Stimulated activated CD4-positive, alpha-beta T cell treated with anti-CD3 and anti-CD28 coated beads, Interleukin-2, amount 100 ng/mL, for 24 hours (primary cell): ENCODE measurements at places on chromosomes 2 and 18.

- DNase-seq: no peak
These were observed 20.3 kb downstream of the CAD start for GRCh38 chr2:27237341-27237945.

DNA sequence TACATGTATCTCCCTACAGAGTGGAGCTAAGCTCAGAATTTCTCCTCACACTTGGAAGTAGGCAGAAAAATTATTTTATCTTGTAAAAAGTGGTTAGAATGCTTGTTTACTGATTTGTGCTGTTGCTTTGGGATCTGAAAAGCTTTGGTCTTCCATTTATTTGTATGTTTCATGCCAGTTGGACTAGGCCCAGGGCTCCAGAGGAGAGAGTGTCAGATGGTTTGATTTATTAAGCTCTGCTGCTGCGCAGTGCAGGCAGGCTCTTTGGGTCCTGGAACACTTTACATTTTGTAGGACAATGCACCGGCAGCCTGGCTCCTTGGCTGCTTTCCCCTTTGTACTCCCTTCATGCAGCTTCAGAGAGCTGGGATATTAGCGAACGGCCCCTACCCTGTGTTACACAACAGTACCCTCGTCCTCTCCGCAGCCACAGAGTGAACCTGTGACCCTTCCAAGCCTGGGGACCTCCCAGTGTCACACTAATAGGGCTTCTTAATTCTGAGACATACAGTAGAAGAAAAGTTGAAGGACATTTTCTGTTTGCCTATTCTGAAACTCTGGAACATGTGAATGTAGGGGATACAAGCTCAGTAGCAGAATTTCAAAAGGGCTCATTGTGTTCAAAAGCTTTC is 56.7 kb upstream of the EML6 start:
- DNase-seq: no peak

DNA sequence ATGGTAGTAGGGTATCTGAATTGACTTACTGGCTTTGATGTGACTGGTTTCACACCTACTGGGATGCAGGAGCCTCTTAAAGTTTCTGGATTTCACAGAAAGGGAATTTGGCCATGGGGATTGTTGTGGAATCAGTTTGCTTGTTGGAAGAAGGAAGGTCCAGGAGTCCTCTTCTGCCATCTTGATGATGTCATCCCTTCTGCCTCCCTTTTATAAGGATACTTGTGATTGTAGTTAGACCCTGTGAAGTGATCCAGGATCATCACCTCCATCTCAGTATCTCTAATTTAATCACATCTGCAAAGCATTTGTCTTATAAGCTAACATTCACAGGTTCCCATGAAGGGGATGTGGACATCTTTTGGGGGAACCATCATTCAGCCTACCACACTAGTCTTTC is 79.5 kb downstream of the CCDC138 start:
- DNase-seq: no peak

DNA sequence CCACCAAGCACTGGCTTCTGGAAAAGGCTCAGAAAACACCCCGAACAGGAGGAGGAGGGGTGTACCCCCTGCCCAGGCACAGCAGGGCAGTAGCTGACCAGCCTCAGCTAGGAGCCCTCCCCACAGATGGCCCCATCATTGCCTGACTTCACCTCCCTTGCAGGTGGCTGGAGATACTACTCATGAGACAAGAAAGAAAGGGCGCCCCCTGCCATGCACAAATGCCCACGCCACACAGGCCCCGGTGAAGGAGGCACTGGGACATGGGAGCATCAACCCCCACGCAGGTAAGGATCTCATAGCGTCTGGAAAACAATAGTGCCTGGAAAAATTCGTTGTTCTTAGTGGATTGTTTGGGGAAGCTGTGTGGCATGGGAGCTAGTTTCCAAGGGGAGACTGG is 240.6 kb downstream of the TFCP2L1 start:
- DNase-seq: peak; percentile 5
